ENCODE measurements at places on chromosomes 1 and 21.
A peak's percentile ranks its signal among the peaks of the same experiment; 100 is the strongest.

DNA sequence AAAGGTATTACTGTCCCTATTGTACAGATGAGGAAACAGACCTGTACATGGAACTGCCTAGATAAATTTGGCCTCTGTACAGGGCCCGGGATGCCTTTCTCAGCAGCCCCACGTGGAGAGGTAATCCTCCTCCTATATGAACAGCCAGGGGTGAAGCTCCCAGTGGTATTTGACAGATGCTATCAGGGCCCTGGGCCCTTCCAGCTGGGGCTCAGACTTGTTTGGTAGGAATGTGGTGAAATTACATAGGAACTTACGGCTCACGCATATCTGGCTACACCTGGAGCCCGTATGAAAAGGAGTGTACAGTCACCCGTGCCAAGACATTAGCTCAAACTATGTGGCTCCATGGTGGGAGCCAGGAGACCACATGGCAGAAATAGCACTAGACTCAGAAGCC is 24.8 kb upstream of the TCEA3 start:
- no peak for DNase-seq

DNA sequence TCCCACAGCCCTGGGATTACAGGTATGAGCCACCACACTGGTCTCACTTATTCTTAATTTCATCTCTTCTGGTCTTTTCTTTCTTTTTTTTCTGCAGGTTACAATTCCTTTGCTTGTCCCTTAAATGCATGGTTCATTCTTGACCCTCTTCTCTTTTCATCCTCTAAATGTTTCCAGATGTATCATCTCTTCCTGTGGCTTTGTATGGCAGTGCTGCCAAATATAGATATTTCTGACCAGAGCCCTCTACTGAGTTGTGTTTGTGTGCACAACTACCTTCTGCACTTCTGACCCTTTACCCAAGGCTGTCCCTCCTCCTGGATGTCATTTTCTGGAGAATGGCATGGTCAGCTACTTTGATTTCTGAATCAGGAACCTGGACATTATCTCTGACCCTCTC is 32.5 kb downstream of the OLFML3 start:
- no peak for DNase-seq

DNA sequence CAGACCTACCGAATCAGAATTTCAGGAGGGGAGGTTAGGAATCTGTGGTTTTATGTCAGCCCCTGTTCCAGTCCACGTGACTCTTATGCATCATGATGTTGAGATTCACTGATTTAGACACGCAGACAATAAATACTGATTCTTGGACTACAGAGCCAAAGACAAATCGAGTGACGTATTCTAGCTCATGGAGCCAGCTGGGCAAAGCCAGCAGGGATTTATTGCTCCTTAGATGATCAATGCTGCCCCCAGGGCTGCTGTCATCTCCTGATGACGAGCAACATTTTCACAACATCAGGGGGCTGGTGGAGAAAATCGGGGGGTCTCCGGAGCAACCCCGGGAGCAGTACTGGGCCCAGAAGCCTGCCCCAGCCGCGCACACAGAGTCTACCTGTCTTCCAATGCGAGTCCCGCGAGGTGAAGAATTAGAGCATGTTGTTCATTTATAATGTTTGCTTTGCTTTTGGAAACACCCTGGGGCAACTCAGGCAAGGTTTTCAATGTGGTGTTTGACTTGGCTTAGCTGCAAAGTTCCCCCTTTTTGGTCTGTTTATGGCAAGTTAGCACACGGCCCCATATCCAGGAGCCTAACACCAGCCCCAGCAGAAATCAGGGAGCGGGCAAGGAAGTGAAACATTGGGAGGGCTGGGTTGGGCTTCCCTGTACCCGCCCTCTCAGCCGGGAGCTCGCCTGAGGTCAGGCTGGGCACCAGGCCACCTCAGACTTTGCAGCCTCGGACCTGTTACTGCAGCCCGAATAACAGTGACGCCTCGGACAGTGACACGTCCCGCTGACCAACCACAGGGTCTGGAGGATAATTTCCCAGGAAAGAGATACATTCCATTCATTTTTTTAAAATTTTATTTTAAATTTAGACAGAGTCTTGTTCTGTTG is 19.9 kb upstream of the CLDN14 start:
- DNase-seq, result no peak

GRCh38 chr1:12059722-12060464 is 3.2 kb upstream of the TNFRSF8 start:
- no peak for DNase-seq

- DNase-seq, result no peak
Measured at GRCh38 chr1:224662870-224663269, 46.8 kb downstream of the CNIH3 start.

- no peak for DNase-seq
Measured at GRCh38 chr1:31515936-31516335, 60.4 kb upstream of the TINAGL1 start.

DNA sequence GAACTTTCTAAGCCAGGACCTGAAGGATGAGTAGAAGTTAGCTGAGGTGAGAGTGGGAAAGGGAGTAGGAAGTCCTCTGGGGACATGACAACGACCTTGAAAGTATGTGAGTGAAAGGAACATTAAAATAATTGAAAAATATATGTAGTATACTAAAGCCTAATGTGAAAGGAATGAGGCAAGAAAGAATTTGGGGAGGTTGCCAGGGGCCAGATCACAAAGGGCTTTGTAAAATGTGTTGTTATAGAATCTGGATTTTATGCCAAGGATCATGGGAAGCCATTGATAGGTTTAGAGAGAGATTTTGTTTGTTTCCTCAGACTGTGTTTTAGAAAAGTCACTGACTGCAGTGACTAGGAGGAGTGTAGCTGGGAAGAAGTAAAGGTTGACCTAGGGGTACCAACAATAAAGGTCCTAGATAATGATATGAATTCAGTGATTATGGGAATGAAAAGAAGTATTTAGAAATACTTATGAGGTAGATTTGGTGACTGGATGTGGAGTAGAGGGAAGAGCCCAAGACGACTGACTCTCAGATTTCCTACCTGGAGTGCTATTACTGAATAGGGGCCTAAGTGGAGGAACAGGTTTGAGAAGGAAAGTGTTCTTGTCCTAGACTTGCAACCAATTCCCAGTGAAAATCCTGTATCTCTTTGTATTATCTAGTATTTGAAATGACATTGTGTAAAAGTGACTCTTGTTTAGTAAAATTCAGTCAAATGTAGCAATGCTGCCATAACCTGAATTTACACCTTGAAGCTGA is 179.8 kb downstream of the PHTF1 start:
- no peak for DNase-seq

DNA sequence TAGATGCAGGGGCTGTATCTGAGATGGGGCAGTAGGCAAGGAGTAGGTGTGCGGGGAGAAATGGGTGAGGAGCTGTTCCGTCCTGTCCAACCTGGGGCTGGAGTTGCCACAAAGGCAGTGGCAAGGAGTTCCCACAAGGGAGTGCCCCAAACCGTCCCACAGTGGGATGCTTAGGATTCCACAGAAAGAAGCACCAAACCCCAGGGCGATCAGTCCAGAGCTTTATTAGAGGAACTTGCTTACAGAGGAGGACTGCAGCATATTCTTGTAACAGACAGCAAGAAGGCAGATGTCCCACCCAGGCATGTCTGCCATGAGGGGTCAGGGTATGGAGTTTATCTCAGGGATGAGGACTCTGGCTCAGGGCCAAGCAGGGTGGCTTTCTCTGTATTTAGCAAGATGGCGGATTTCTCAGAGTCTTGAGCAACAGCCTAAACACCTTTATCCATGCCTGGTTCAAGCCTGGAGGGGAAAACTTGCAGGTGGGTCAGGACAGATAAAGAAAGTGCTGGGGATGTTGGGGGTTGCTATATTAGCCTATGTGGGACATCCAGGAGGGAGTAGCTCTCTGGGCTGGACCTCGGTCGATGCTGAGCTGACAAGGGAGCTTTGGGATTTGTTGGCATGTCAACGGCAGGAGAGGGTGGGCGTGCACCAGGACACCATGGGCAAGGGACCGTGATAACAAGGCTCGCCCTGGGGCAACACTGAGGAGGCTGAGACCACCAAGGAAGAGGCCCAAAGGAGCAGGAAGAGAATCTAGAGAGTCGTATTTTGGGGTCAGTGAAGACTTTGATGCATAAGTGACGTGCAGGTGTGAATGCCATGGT is 32.8 kb downstream of the OBSCN start:
- no peak for DNase-seq

- no peak for DNase-seq
Measured at GRCh38 chr1:14826172-14826636, 227.7 kb downstream of the KAZN start.

- DNase-seq, result no peak
Measured at GRCh38 chr1:39205781-39206464, 1.4 kb downstream of the MACF1 start.

GRCh38 chr21:42991992-42992740 is 17.8 kb downstream of the PKNOX1 start:
- DNase-seq, result no peak

DNA sequence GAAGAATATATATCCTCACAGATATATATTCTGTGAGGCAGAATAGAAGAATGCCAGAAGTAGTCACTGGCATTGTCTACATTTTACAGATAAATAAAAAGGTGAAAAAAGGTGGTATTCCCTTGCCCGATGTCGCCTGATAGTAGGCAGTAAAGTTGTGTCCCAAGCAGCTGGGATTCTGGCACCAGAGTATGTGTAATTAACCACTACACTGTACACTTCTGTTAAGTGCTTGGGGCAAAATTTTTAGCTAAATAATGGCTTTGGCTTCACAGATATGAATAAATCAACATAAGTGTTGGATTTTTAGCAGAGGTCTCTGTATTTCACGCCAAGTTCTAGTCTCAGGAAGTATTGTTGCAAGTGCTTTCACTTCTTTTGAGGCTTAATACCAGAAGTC is 13.3 kb upstream of the CASQ2 start:
- no peak for DNase-seq

DNA sequence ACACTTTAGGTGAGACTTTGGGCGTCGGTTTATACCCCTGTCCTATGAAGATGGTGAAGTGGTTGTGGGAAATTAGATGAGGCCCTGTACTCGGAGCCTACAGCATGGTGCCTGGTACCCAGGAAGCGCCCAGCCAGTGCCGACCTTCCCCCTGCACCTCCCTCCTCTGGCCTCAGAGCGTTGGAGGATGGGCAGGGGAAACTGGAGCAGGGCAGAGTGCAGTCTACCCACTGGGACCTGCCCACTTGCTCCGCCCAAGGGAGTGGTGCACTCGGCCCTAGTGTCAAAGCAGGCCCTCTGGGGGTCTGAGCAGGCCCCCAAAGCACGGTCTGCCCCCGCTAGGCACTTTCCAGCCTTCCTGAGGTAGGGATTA is 13.0 kb upstream of the TTC22 start:
- DNase-seq, result no peak

- DNase-seq, result no peak
Measured at GRCh38 chr1:221979444-221980032, 237.6 kb upstream of the DUSP10 start.

DNA sequence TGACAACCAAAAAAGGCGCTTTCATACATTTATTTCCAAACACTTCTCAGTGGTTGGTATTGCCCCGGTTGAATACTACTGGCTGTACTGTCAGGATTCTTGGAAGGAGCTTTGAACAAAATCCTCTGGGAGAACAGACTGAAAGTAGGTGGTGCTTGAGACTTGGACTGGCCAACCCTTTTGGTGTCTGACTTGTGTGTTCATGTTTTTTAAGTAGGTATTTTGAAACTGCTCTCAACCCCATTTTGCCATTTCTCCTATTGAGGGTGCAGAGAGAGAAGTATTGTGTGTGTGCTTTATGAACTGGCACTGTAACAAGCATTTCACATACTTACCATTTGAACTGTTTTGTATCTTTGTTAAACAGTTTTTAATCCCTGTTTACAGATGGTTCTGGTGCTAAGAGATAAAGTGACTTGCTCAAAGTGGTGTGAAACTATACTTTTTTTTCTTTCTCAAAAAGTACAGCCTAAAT is 21.2 kb downstream of the ARID1A start:
- DNase-seq, result no peak

DNA sequence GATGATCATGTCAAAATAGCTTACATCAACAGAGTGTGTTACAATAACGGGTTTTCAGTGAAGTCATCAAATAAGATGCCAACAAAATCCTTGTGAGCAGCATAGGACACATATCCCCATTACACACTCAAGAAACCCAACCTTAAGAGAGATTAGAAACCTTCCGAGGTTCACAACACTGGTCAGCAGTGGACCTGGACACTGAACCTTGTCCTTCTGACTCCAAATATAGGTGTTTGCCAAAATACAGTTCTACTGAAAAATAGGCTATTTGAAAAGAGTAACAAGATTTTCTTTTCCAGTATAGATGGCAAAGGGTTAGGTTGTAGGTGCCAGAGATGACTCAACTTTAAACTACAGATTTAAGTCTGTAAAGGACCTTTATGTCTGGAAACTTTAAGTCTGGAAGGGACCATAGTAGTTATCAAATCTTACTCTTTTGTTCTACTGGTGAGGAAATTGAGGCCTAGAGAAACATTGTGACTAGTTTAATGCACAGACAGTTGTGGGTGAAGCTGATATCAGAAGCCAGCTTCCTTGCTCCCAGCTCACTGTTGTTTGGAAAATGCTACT is 811 bp upstream of the REG4 start:
- DNase-seq, result no peak

DNA sequence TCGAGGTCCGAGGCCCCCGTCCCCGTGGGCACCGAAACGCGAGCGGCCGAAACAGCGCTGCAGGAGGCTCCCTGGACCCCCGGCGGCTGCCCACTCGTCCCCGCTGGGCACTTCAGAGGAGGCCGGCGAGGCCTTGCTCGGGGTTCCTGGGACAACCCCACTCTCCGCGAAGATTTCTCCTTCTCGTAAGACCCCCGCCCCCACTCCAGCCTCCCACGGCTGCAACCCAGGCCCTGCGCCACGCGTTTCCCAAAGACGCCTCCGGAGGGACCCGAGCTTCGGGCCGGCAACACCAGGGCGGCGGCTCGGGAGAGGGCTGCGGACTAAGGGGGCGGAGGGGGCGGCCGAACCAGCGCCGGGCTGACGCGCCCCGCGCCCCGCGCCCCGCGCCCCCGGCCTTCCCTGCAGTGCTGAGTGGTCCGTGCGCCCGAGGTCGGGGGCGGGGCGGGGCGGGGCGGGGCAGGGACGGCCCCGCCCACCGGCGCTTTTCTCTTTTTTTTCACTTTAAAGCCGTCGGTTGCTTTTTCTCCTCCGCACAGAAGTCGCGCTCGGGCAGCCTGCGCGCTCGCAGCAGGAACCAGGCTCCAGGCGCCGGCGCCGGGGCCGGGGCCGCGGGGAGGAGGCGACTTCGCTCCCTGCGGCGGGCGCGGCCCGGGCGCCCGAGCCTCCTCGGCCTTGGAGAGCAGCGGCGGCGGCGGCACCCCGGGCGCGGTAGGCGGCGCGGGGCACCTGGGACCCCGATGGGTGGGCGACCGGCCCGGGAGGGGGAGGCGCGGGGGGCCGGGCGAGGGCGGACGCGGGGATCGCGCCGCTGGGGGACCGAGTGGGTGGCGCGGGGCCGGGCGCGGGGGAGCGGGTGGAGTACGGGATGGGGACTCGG is at the start of gene SPSB1:
TSS of gene SPSB1 (plus strand) at position 534 of the 880 bp plus-strand sequence. CDS start 62,998 bp downstream, outside the sequence.
- peak; percentile 49 for DNase-seq

Measured in stimulated activated CD4-positive, alpha-beta T cell treated with anti-CD3 and anti-CD28 coated beads, Interleukin-2, amount 100 ng/mL, for 48 hours (primary cell).